Natural killer cell (primary cell): ENCODE measurements at places on chromosomes 11 and 22. TPM values are rescaled to one million over a fixed set of nuclear protein-coding genes. Genes with fewer than 3 reads are reported as not detected.

The SLC22A25 gene
- total RNA-seq, result not detected

The DDT gene
- total RNA-seq, result 64.3 TPM

The TBX10 gene
- not detected for total RNA-seq

The YWHAH gene
- total RNA-seq, result 29.6 TPM

The DLG2 gene
- total RNA-seq, result 2.9 TPM

The TP53I11 gene
- total RNA-seq, result 9.2 TPM
